ENCODE measurements at places on chromosomes 16 and 17.

DNA sequence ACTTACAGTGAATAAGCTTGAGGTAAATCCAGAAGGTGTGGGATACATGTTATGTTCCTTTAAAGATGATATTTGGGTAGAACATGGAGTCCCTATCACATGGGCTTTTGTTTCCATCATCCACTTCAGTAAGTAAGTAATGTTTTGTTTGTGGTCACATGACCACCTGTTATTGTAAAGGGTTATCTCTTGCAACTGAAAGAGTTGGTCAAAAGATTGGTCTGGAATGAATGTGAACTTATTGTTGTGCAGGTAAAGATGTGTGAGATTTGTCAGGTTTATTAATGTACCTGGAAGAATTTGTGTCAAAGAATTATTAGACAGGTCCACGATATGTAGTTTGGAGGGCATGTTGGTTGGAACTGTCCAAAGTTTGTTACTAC is 1.6 kb downstream of the OMG start:
- peak; percentile 25 for DNase-seq

DNA sequence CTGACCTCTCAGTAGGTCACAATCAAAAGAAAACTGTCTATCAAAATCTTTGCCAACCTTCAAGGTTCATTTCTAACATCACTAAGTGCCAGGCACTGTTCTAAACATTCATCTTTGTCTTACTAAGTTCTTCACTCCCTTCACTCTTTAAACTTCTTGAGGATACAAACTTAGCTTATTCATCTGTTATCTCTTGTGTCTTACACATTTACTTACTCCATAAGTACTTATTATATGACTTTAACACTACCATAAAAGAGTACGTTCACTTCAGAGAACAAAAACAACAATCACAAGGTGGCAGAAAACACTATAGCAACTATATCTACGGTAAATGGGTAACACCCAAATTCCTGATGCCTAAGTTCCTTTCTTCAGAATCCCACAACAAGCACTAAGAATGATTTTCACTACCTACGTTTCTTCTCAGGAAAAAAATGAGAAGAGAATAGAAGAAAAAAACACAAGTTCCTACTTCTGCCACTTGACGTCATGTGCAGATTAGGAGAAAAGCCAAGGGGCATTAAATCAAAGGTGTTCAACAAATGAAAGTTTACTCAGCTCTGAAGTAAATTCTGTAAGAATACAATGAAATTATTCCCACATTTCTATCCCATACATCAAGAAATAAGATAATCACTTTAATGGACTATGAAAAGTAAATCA is 29.2 kb downstream of the KANSL1 start:
- DNase-seq: no peak

GRCh38 chr17:43962479-43962878 is 8.7 kb upstream of the PYY start:
- DNase-seq: no peak

DNA sequence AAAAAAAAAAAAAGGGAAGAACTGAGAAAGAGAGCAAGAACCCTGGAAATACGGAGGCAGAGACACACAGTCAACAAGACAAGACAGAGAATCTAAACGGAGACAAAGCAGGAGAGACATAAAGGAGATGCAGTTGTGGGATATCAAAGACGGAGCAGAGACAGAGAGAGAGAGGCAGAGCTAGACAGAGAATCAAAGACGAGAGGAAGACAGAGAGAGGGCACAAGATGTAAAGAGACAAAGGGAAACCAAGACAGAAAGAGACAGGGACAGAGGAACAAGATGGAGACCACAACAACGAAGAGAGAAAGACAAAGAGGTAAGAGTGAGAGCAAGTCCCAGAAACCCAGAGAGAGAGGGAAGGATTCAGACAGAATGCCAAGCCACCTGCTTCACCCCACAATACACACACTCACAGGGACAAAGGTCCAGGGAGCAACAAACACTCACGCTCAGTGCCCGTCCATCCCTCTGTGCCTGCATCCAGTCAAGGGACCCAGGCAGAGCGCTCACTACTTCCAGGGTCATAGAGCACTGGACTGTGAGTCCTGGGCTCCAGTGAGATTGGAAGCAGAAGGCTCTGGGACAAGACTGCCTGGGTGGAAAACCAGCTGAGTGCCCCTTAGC is 88.9 kb downstream of the C16orf78 start:
- no peak for DNase-seq

GRCh38 chr16:61210076-61210475 is 826.2 kb downstream of the CDH8 start:
- no peak for DNase-seq

DNA sequence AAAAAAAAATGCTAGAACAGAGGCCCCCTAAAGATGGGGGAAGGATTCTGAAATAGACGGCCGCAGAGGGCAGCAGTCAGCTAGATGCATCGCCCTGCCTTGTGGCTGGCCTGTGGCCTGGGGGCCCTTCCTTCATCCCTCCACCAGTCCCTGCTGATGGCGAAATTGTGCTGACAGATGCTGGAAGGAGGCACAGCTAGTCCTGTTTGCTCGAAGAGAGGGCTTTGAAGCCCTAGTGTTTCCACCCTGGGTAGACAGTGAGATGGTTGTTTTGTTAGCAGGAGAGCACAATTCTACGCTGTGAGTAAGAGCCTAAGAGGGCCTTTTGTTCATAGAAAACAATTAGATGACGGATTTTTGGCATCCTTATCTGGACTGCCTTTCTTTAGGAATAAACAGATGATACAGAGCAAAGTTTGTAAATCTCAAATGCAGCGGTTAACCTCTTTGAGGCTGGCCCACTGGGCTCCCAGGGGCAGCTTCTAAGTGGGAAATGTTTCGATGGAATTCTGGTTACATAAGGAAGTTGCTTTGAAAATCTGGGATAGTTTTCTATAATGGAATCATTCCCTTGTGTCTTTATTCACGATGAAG is 23.0 kb downstream of the VPS35L start:
- no peak for DNase-seq

DNA sequence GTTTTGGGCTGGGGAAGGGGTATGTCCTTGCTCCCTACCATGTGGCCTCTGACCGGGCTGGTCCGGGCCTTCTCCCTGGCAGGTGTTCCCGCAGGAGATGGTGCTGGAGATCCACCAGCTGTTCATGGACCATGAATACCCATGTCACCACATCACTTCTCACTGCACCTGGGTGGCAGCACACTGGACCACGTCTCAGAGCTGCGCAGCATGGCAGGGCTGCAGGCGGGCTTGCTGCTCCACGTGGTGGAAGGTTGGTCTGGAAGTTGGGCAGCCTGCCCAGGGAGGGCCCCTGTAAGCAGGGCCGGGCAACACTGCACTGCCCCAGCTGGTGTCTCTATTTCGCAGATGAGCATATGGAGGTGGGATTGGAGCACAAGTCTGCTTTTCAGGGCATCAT is 169.5 kb upstream of the ZNF267 start:
- no peak for DNase-seq

GRCh38 chr17:45292696-45293412 is 24.0 kb downstream of the MAP3K14 start:
- DNase-seq: no peak
